Suprapubic skin (tissue), 4 donors: ENCODE measurements at places on chromosomes 12 and 14.

GRCh38 chr12:30646821-30647220, 48.8 kb downstream of the IPO8 start:
- no peak for DNase-seq

DNA sequence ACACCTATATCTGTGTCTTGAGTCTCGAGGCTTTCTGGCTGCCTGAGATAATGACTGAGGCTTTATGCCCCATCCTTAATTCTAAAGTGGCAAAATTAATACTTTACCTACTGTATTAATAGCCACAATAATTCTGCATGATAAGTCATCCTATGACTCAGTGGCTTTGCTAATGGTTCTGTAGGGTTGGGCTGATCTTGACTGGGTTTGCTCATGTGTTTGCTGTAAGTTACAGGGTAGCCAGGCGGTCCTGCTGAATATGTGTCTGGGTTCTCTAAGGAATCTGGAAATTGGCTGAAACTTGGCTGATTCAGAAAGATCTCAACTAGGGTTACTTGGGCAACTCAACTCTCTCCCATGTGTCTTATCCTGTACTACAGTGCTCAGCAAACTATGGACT, 21.7 kb downstream of the MGST1 start:
- DNase-seq: no peak

GRCh38 chr12:95997911-95998510, 1.9 kb upstream of the HAL start:
- DNase-seq: no peak

- DNase-seq: no peak
Observed at GRCh38 chr12:121693155-121693687, 19.3 kb upstream of the TMEM120B start.
